ENCODE measurements at places on chromosomes 3 and 15. TPM values are rescaled to one million over a fixed set of nuclear protein-coding genes. Genes with fewer than 3 reads are reported as not detected.

Gene ASB14
- not detected for total RNA-seq

Gene TMEM89
- total RNA-seq, result not detected

Gene CLEC3B
- not detected for total RNA-seq

Gene TICRR
- 13.6 TPM for total RNA-seq

Gene EFCAB12
- 0.45 TPM for total RNA-seq

Gene KCNAB1
- total RNA-seq, result not detected

Gene MFAP1
- total RNA-seq, result 24.6 TPM

Gene SAMMSON
- not detected for total RNA-seq

Gene SLC51A
- total RNA-seq, result not detected

Gene GP5
- not detected for total RNA-seq

Gene SKOR1
- 0.05 TPM for total RNA-seq

Gene CELSR3
- total RNA-seq, result 4.5 TPM

Gene RARRES1
- total RNA-seq, result 9.2 TPM

Gene NR1I2
- total RNA-seq, result not detected

Gene CASR
- total RNA-seq, result not detected

Gene OR5K2
- total RNA-seq, result not detected

Gene HTR3C
- not detected for total RNA-seq

Gene DMXL2
- 21.1 TPM for total RNA-seq

Gene IL17RD
- 1.3 TPM for total RNA-seq

Gene MYO5C
- 5.4 TPM for total RNA-seq

Gene BAHD1
- 12.3 TPM for total RNA-seq

Gene PTX3
- 1.2 TPM for total RNA-seq
